ENCODE measurements at places on chromosomes 16 and 17. TPM values are rescaled to one million over a fixed set of nuclear protein-coding genes. Genes with fewer than 3 reads are reported as not detected.
A peak's percentile ranks its signal among the peaks of the same experiment; 100 is the strongest.

Gene VAT1L
- total RNA-seq: 0.29 TPM

Gene OR4D1
- not detected for total RNA-seq

Gene SEZ6L2
- 12.8 TPM for total RNA-seq

Gene ZG16
- not detected for total RNA-seq

Gene LRRC46
- total RNA-seq: not detected

DNA sequence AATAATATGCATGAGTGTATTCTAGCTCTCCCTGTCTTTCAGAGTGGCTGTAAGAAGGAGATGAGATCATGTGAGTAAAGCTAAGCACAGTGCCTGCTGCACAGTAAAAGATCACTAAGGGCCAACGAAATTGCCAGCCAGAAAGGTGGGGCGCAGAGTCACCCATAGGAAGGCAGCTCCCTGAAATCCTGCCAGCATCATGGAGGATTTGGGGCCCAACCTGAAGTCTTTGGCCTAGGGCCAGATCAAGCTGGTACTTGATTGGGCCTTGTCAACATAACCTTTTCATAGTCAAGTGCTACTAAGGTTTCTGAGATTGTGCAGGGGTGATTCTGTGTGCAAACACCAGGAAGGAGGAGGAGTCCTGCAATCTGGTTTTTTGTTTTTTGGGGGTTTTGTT lies 16.5 kb downstream of the SCNN1B start:
- DNase-seq: no peak

DNA sequence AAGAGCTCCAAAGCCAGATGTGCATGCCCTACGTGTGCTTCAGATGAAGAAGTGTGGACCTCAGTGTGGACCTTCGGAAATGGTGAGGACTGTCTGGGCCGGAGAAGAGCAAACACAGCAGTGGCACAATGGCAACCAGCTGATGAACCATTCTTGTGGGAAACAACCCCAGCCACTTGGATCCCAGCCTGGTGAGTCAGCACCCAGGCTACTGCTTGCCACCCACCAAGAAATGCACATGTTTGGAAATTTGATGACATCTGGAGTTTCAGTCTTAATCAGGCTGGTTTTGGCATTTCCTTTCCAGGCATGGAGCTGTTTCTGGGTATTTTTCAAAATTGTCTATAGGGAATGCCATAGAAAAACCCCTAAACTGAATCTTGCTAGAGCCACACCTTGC lies 42.7 kb downstream of the DYNLRB2 start:
- no peak for DNase-seq

DNA sequence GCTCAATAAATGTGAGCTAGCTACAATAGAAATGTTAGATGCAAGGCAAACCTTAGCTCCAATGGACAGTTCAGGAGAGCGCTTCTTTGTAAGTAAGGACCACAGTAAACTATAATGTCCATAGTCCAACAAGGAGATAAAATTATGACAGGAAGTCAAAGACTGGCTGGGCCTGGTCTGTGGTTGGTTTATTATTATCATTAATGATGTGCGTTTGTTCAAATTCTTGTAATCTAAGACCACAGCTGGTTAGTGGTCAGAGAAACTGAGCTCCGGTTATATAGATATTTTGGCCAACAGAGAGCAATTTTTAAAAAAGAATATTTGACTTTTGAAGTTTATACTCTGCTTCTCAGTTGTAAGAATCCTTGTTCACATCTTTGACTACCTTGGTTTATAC lies 4.7 kb upstream of the CMTM2 start:
- no peak for DNase-seq

GRCh38 chr17:62627904-62628633 lies 599 bp downstream of the MRC2 start:
- no peak for DNase-seq

- DNase-seq: no peak
Measured at GRCh38 chr16:4586291-4586690, 28.4 kb downstream of the UBALD1 start.

DNA sequence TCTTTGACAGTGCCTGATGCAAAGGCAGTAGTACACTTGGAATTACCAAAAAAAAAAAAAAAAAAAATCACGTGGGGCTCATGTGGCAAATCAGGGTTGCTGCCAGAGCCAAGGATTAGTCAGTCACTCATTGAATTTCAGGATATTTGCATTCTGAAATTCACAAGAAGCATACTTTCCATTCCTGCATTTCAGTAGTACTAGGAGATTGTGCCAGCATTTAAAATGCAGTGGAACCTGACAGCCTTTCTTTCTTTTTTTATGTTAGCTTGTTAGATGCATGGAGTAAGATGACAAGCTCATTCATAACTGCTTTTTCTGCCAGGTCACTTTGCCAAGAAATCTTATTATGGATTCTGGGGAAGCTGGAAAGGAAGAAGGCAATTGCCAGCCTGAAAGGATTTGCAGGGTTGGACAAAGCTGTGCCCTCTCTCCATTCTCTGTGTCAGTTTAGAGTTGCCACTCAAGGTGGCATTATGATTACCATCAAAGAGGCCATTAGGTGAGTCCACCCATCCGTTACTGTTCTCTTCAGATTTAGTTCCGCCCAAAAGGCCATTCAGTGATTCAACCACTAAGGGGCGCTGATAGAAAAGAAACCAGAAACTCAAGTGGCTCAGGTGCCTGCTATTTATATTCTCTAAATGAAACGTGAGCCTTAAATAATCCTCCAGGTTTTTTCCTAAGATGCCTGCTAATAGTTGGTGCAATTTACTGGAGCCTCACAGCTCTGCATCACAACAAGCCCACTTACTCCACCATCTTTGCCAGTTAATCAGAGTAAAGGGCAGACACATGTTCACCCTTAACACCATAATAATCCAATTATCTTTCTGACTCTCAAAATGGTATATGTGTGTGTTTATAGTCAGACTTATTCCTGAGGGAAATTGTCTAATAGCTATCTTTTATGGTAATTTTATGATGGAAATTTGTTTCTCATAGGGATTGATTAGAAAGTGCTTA lies 59.0 kb downstream of the TANGO6 start:
- no peak for DNase-seq

DNA sequence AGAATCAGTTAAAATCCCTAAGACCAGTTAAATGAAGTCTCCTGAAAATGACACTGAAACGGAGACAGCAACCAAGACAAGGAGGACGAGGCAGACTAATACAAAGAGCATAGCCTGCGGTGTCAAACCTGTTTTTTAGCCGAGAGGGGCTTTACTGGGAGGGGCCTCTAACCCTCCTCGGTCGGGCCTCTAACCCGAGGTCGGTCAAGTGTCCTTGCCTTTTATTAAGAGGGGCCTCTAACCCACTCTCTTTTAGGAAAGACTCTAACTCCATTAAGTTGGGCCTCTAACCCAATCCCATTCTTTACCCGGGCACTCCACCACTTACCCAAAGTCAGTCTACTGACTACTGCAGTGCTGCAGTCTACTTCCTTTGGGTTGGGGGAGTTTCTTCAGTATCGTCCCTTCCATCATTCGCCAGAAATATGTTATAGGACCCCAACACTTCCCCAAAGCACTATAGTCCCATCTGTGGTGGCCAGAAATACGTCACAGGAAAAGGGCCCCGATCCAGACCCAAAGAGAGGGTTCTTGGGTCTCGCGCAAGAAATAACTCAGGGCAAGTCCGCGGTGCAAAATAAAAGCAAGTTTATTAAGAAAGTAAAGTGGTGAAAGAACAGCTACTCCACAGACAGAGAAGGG lies 39.2 kb upstream of the ARL4D start:
- DNase-seq: no peak

- no peak for DNase-seq
Measured at GRCh38 chr17:49602783-49603182, 27.1 kb downstream of the NXPH3 start.

DNA sequence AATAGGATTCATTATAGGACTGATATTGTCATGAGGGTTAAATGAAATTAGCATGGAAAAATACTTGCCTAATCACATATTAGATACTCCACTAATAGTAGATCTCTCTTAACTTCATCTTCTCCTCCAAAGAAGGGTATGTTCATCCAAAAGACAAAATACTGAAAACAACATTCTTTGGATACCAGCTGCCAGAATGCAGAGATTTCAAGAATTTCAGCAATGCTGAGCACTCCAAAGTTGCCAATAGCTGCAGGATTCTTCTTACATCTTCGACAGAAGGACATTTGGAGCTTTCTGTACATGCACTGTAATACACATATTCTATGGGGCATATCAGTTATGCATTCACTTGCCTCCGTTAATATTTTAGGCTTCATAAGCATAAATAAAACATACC lies 436.5 kb downstream of the HAPSTR1 start:
- DNase-seq: no peak

GRCh38 chr17:50350733-50351132 lies 4.8 kb downstream of the XYLT2 start:
- no peak for DNase-seq

GRCh38 chr16:73019457-73020362 lies 28.2 kb downstream of the ZFHX3 start:
- DNase-seq: peak; percentile 26

- no peak for DNase-seq
Measured at GRCh38 chr17:78358538-78359320, 1.1 kb downstream of the SOCS3 start.

- DNase-seq: no peak
Measured at GRCh38 chr16:82242201-82242600, 72.2 kb upstream of the MPHOSPH6 start.

- DNase-seq: no peak
Measured at GRCh38 chr16:69240331-69240730, 53.4 kb downstream of the SNTB2 start.

GRCh38 chr16:4766875-4767628 lies at the start of gene ZNF500:
ZNF500 (minus strand) TSS chr16:4767162; CDS start chr16:4765978, 1,184 bp downstream.
- peak; percentile 48 for DNase-seq

DNA sequence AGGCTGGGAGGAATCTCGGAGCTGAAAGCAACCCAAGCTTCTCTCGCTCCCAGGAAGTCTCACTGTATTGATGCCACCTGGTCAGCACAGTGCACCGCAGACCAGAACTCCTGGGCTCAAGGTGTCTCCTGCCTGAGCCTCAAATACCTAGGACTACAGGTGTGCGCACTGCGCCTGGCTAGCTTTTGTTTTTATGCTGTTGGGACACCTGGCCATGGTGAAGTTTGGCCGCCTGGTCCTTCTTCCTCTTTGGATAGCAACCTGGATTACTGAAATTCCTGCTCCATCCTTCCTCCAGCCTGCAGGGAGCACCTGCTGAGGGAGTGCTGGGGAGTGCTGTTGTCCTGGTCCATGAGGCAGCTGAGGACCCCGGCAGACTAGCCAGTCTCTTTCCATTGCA lies 56.6 kb downstream of the COTL1 start:
- DNase-seq: no peak

GRCh38 chr16:59216291-59216690 lies 482.2 kb upstream of the GOT2 start:
- no peak for DNase-seq

GRCh38 chr16:82846806-82847205 lies 220.0 kb downstream of the CDH13 start:
- DNase-seq: no peak

DNA sequence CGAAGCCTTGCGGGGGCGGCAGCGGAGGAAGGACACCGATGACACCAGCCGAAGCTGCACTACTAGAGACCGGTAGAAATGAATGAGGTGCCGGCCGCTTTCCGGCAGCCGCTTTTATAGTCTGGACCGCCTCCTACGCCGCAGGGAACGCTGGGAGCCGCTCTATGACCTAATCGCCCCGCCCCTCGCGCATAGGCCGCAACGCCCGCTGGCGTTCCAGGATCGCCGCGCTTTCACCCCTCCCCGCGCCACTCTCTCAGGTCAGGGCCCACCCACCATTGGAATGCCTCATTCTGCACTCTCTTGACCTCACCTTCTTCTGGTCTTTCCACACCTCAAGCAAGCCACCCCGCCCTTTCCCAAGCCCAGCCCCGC lies at the start of gene DDX5:
Gene DDX5 (minus strand): TSS at position 89 of the 375 bp plus-strand sequence. CDS start 170 bp downstream, outside the sequence.
- peak; percentile 87 for DNase-seq

GRCh38 chr16:598823-599739 lies 9.2 kb downstream of the RAB40C start:
- DNase-seq: no peak

DNA sequence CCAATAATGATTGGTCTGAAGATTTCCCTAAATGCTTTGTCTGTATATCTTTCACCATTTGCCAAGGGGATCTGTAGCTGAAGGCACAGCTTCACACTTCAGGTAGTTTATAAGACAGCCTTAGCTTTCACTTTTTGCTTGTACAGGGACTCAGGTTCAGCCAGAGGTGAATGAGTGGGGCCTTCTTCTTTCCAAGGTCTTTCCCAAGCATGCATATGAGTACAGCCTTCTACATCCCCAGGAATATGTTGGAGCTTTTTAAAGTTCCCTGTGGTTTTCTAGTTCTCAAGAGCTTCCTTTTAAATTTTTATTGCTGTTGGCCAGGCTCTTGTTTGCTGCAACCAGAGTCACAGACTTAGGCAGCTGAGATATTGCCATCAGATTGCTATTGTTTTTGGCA lies 17.9 kb upstream of the SPDYE4 start:
- no peak for DNase-seq

- no peak for DNase-seq
Measured at GRCh38 chr17:1153795-1154546, 25.8 kb downstream of the ABR start.

DNA sequence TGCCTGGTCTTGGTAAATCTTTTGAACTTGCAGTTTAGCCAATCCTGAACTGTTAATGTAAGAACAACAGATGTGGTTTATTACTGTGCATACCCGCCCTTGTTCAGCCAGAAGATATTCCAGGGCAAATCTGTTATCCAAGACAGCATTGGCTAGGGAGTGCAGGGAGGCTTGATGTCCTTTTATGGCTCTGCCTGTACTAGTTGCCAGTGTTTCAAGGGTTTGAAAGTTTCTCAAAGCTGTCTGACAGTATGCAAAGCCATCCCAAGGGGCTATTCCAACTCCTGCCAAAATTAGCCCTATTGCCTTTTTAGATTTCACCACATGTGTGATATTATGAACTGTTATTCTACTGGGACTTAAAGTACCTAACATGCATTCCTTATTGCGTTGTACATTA lies 30.1 kb downstream of the LCMT1 start:
- DNase-seq: no peak

DNA sequence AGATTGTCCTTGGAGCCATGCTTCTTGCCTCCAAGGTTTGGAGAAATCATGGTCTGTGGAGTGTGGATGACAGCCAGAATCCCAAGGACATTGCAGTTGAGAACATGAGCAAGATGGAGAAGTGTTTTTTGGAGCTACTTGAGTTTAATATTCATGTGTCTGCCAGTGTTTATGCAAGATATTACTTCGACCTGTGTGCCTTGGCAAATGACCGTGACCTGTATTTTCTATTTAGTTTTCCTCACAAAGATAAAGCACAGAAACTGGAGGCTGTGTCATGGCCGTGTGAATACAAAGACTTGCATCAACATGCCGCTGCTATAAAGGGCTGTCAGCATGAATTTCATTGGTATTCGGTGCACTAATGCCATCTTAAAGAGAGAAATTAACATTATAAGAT lies 9.0 kb downstream of the GGA2 start:
- DNase-seq: no peak

All from epithelial cell of proximal tubule (primary cell).